ENCODE measurements at places on chromosomes 16 and 17.

- no peak for DNase-seq
These were observed 42.8 kb downstream of the SRCIN1 start for GRCh38 chr17:38562903-38563302.

DNA sequence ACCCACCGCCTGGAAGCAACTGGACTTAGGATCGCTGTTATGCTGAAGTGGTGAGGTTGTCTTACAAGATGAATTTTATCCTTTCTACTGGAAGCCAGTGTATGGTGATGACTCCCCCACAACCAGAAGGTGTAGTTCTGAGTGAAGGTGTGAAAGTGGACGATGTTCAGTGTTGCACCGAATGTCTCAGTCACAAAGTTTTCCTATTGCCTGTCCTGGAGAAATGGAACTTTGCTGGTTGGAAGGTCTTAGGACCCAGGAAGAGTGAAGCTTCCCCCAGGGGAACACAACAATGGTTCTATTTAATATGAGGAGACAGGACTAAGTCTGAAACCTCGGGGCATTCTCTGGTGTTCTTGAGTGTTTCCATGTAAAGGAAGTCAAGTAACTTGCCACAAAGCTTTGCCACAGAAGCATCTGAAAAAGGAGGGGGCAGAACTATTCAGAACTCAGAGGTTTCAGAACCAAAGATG, 44.2 kb downstream of the USP22 start:
- no peak for DNase-seq

GRCh38 chr16:85574672-85575475, 38.2 kb upstream of the GSE1 start:
- DNase-seq = no peak

GRCh38 chr16:87461466-87461991, 31.3 kb downstream of the ZCCHC14 start:
- DNase-seq = no peak

- no peak for DNase-seq
These were observed 2.7 kb upstream of the LASP1NB start for GRCh38 chr17:38922538-38923297.

- DNase-seq = no peak
These were observed 20.3 kb downstream of the GPR142 start for GRCh38 chr17:74387365-74388218.

GRCh38 chr16:64437706-64438324, 684.0 kb downstream of the CDH11 start:
- no peak for DNase-seq

GRCh38 chr17:50396261-50397110, 837 bp downstream of the LRRC59 start:
- no peak for DNase-seq

GRCh38 chr17:18910881-18911280, 41.1 kb upstream of the SLC5A10 start:
- no peak for DNase-seq

GRCh38 chr16:2954656-2955381, 9.3 kb upstream of the KREMEN2 start:
- no peak for DNase-seq
